ENCODE measurements at places on chromosomes 7 and 10.

DNA sequence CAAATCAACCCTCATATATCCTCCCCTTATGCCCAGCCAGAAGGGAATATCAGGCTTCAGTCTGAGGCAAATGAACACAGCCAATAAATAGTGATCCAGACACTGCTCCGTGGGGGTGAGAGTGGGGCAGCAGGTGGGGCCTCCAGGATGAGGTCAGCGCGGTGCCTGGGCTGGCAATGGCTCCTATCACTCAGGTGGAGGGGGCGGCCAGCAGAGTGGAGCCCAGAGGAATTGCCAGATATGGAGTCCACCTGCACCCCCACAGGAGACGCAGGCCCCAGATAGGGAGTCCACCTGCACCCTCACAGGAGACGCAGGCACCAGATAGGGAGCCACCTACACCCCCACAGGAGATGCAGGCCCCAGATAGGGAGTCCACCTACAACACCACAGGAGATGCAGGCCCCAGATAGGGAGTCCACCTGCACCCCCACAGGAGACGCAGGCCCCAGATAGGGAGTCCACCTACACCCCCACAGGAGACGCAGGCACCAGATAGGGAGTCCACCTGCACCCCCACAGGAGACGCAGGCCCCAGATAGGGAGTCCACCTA is 78.0 kb upstream of the PPP2R2D start:
- DNase-seq: no peak

- no peak for DNase-seq
Observed at GRCh38 chr7:154684666-154685563, 318.0 kb downstream of the PAXIP1 start.

DNA sequence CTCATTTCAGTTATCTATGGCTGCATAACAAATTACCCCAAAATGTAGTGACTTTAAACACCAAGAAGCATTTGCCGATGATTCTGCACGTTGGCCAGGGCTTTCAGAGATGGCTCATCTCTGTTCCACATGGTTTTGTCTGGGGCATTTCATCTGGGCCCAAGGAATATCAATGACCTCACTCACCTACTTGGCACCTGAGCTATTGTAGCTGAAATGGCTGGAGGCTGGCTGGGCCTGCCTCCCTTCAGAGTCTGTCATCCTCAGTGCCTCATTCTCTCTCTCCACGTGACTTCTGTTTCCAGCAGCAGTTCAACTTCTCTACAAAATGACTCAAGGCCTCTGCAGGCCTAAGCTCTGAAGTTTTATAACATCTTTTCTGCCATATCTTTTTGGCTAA is 119.4 kb upstream of the PRR15 start:
- DNase-seq: no peak

DNA sequence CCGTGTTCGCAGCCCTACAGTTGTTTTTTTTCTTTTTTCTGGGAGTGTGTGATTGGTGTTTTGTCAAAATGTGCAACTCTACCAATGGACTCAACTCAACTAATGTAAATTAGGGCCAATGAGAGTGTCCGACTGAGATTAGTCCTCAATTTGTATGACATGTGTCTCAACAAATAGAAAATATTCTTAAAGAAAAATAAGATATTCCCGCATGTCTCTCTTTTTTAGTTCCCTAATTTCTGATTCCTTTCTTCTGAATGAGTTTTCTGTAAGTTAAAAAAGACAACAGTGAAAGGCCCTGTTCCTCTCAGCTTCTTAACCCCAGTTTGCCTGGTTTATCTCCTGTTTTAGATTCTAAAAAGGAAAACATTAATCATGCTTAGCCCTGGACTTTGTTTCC is 61.5 kb downstream of the ARID5B start:
- DNase-seq: no peak

DNA sequence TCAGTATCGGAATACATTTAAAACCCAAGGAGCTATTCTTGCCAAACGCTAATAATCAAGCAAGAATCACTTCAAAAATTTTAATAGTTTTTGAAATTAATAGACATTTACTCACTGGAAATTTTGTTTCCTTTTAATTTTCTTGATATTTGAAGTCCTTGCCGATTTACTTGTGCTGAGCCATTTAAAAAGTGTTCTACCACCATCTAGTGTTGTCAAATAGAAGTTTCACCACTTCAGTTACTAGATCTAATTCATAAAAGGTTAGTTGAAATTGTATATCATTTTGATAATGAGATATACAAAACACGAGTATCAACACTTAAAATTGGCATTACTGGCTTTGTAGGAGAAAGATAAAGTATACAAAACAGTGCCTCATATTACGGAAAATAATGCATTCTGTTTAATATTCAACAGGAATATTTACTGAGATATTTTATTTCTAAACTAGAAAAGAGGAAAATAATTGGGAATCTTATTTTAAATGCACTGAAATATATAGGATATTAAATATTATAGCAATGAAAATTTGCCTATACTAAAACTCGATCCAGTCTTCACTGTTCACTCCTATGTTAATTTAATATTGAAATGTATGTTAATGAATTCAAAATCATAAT is 664.8 kb upstream of the SEMA3D start:
- DNase-seq: peak; percentile 48

GRCh38 chr10:60732807-60733516 is 45.3 kb upstream of the CDK1 start:
- DNase-seq: peak; percentile 8

DNA sequence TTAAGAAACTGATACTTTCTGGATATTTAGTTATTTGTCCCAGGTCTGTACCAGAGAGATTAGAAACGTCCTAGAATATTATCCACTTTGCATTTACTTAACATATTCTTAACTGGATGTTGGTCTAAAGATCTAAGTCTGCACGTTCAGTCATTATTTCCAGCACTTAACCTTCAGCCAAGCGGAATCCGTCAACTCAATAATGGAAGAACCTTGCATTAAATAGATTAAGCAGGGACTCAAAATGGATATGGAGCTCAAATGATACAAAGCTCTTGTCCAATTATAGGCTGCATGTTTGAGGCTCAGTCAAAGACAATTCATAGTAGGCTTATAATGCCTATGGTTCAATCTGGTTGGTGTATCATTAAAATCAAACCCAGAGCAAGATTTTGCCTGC is 162.9 kb downstream of the SEMA3D start:
- no peak for DNase-seq

GRCh38 chr7:117412946-117413559 is 14.2 kb downstream of the ASZ1 start:
- DNase-seq: no peak

DNA sequence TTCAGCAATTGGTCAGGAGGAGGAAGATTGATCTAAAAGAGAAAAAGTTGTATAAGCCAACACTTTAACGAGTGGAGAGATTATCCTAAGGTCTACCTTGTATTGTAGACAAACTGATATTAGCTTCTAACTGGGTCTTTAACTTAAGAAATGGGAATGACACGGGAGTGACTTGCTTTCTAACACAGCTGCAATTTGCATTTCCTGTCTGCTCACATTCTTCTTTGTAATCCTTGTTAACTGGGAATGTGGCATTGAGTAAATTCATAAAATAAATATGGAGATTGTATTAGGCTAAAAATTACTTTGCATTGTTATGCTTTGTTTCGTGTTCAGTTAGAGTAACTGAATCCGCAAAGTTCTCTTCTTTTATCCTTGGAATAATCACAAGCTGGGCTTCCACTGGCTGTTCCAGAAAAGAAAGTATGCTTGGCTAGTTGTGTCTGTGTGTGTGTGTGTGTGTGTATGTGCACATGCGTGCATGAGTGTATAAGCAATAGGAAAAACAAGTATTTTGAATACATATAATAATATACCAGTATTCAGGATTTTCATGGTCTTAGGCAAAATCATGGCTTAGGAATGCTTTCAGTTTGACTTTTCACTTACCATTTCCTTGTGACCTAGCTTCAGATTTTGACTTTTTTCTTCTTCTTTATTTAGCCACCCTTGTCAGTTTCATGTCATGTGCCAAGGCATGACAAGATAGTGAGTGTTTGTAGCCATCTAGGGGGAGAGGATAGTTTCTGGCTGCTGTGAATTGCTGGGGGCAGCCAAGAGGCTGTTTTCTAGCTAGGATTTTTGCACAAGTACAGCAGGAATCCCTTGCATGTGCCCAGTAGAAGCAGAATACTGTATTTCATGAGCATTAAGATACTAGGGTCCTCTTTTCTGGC is 54.5 kb upstream of the FZD8 start:
- no peak for DNase-seq

- no peak for DNase-seq
Observed at GRCh38 chr7:133502498-133502897, 249.6 kb downstream of the EXOC4 start.

DNA sequence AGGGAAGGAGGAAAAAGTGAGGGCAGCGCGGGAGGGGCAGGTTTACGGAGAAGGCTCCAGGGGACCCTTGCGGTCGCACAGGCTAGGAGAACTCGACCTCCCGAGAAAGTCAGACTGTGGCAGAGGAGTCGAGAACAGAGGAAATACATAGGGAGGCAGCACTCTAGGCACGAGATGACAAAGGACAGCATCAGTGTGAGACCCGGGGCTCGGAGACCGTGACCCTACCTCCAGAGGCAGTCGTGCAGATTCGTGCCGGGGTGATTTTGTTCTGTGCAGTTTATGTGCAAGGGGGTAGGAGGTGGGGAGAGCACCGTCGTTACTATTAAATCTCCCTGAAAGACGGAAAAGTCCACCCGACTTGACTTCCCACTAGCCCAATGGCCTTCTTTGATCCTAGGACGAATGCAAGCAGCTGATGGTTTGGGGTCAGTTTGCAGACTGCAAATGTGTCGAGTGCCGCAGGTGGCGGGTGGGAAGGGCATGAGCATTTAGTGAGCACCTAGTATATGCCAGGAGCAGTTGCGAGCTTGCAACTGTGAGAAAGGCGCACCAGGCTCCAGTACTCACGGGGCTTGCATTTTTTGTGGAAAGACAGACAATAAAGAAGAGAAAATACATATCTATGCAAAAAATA is 674 bp upstream of the OSBPL3 start:
- DNase-seq: no peak

DNA sequence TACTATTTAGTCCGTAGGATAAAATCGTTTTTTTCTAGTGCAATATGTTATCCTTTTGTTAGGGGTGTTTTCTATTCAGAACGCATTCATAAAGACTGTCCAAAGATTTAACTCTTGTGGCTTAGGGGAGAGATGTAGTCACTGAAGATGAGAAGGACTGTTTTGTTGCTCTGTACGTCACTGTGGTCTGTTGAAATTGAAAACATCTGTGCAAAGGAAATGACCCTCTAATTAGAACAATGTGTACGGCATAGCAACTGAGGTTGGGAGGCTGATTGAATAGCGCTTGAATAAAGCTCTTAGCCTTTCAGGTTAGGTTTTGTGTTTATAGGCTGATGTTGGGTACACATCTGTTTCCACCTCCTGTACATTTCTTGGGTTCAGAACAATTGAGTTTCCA is 453.4 kb upstream of the AKR1E2 start:
- DNase-seq: peak; percentile 89

GRCh38 chr10:43978091-43978490 is 329.4 kb upstream of the ZNF32 start:
- no peak for DNase-seq

GRCh38 chr10:97529685-97530465 is 31.2 kb downstream of the UBTD1 start:
- no peak for DNase-seq

All from AG08395 (cell line).